ENCODE measurements at places on chromosomes 2 and 18. TPM values are rescaled to one million over a fixed set of nuclear protein-coding genes. Genes with fewer than 3 reads are reported as not detected.

CD226 gene
- 23.4 TPM for total RNA-seq

IMMT gene
- total RNA-seq, result 75.5 TPM

DNA sequence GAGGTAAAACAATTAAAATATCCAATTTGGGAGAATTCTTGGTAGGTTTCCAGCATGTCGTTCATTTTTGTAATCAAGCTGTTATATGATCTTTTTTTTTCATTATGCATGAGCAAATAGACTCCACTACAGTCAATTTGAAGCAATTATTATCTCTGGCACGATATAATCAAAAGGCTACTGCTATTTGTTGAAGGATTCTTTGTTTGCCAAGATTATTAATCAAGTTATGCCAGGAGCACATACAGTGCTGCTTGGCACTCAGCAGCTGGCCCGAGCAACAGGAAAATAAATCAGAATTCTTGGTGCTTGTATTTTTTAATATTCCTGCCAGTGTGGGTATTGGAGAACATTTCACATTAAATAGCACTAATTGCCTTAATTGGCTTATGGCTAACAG, 279.5 kb downstream of the RND3 start:
- no peaks in the 10 kb centered on the region for H3K27me3 ChIP-seq
- no peaks in the 10 kb centered on the region for H3K4me1 ChIP-seq
- H3K27ac ChIP-seq, result no peak overlapping the region
- no peak for DNase-seq
- no peak overlapping the region for H3K4me3 ChIP-seq
- H3K36me3 ChIP-seq, result no peaks in the 10 kb centered on the region

CENPA gene
- 7.3 TPM for total RNA-seq

DNA sequence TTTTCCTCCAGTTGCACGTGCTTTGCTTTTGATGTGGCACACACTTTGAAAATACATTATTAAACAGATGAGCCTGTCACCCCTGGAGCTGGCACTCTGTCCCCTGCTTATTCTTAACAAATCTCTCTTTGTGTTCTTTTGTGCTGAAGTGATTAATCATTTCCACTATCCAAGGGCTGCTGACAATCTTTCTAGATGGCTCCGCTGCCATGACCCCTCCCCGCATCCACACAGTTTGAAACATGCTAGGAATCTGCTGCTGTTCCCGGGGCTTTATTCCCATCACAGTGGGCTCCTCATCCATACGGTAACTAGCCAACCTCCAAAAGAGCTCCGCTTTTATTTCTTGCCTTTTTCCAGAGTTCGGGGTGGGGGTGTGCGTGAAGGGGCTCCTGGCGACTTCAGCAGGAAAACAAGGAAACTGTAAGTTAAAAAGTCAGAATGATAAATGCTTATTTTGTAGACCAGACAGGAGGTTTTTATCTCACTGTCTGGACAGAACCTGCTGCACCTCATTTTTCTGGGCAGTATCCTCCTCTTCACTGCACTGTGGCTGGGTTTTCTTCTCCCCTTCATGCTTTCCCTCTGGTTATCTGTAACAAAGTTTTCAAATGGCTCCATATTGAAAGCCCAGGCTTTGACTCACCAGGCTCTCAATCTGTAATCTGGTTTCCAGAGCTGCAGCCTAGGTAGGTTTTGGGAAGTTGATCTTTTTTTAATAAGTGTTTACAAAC, 319.7 kb downstream of the AFF3 start:
- no peak overlapping the region for H3K4me3 ChIP-seq
- H3K36me3 ChIP-seq, result no peaks in the 10 kb centered on the region
- no peaks in the 10 kb centered on the region for H3K27me3 ChIP-seq
- peaks cover 3% of the 10 kb centered on the region for H3K4me1 ChIP-seq
- H3K27ac ChIP-seq, result no peak overlapping the region

- no peak overlapping the region for H3K27ac ChIP-seq
- H3K36me3 ChIP-seq, result no peaks in the 10 kb centered on the region
- no peaks in the 10 kb centered on the region for H3K27me3 ChIP-seq
- H3K4me1 ChIP-seq, result no peaks in the 10 kb centered on the region
- no peak for DNase-seq
- no peak overlapping the region for H3K4me3 ChIP-seq
Measured at GRCh38 chr2:171584001-171584400, 61.7 kb downstream of the CYBRD1 start.

DNA sequence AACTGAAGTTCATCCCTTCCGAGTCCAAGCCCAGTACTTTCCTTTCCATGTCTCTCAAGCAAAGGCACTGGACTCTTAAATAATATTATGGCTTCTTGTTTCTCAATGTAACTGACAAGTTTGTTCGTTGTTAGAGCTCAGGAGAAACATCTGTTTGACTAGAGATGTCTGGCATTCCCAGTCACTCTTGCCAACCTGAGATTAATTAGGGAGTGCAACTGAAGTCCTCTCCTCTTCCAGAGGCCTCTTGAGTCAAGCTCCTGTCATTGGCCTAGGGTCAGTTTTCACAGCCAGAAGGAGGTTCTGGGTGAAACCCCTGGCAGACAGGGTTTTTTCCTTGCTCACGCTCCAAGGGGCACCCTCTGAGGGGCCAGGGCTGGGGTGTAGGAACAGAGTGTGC, 196.1 kb downstream of the AGPS start:
- H3K4me1 ChIP-seq, result no peaks in the 10 kb centered on the region
- H3K36me3 ChIP-seq, result no peaks in the 10 kb centered on the region
- H3K27me3 ChIP-seq, result no peaks in the 10 kb centered on the region
- no peak for DNase-seq
- no peak overlapping the region for H3K27ac ChIP-seq

UGT1A4 gene
- total RNA-seq, result not detected

- no peak overlapping the region for H3K27ac ChIP-seq
- no peaks in the 10 kb centered on the region for H3K27me3 ChIP-seq
- no peaks in the 10 kb centered on the region for H3K36me3 ChIP-seq
- no peaks in the 10 kb centered on the region for H3K4me1 ChIP-seq
- DNase-seq, result no peak
Measured at GRCh38 chr2:74109551-74109950, 38.2 kb downstream of the BOLA3 start.
